GM12892 (cell line): ENCODE measurements at places on chromosomes 12 and 14.

DNA sequence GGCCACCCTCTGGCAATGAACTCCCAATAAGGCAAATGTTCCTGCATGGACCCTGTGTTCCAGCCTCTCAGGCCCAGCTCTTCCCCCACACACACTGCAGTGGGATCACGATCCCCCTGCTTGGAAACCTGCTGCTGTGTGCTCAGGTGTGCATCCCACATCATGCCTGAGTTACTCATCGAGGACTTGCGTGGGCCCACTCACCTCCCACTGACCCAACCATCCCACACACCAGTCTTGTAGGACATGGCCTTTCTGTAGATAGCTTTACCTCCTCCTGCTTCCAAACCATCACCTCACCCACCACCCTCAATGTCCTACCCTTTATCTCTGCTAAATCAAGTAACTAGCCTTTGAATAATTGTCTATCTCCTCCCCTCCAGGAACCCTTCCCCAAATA is 24.6 kb downstream of the NPC2 start:
- no peak for DNase-seq

DNA sequence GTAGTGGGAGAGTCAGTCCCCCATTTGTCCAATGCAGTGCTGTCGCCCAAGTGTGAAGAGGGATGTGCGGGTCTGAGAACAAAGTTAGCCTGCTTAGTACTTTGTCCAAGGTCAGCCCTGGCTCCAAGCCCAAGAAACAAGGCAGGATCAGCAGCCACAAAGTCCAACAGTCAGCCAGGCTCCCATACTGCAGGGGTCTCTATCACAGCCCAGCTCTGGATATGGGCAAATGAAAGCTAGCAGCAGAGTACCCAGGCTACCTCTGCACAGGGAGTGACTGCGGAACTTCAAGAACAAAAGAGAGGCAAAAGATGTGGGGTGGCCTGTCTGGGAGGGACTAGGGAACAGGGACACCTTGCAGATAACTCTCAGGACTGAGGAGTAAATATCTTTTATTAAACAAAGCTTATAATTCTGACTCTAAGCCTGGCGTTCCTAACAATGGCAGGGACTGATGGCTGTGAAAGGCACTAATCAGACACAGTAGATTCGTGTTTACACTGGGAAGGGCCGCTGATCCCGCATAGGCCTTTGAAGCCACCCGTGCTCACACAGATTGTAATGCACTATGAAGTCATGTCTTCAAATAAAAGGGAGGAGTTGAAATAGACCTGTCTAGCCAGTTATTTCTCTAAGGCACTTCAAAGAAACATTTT is 91.0 kb upstream of the EEA1 start:
- no peak for DNase-seq

DNA sequence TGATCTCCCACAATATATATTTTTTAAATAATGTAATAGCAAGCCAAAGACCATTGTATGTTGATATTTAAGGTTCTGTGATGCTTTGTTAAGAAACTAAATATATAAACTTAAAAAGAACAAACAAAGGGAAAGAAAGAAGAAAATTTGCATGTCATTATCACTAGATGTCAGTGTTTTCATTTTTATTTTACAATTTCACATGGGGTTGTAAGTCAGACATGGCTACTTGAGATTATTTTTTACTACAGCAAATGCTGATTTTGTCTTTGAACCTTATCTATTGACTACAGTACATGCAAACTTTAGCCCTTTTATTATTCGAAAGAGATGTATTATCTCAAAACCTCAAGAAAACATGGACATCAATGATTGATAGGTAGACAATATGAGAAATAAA is 36.1 kb downstream of the SLCO1C1 start:
- no peak for DNase-seq

GRCh38 chr14:25461780-25462179 is 411.8 kb upstream of the STXBP6 start:
- DNase-seq: no peak

- DNase-seq: no peak
Observed at GRCh38 chr12:39605501-39605900, 14.1 kb downstream of the ABCD2 start.

DNA sequence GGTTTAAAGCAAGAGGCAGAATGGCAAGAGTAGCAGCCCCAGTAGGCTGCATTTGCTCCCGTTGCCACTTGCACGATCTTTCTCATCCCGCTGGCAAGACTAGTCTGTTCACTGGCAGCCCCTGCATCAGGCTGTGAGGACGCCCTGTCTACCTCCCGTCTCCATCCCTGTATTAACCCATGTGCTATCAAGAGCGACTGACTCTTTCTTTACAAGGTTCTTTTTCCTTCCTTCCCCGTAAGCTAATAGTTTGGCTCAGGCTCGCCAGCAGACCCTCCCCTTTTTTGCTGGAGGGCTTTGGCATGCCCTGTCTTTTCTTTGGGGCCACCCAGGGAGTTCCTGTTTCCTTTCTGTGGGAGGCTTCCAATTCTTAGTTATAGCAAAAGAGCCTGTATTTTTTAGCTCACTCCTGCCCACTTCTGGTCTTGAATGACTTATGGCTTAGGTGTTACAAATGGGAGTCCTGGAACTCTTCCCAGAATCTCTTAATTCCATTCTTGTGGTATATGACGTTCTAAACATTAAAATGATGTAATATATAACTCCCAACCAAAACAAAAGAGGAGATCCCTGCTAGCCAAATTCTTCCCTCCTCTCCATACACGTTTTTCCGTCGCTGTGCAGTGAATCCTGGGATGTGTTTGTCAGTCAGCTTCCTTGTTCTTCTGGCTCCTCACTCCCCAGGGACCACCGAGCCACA is 149.0 kb downstream of the PRKCH start:
- no peak for DNase-seq

DNA sequence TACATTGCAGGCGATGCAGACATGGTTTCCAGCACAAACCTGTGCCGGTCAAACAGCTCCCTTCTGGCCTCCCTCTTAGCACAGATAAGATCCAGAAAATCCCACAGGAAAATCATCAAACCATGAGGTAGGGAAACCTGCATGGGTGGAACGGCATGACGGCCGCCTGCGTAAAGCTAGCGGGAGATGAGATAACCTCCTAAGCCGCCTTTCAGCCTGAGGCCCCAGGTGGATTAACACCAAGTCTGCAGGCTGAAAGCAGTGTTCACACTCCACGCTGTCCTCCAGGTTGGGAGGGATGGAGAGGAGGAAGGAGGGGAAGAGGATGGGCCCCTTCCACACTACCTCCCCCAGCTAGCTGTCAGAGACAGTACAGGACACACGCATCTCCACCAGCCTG is 63.8 kb downstream of the TSPAN11 start:
- no peak for DNase-seq

GRCh38 chr12:63325757-63326156 is 174.8 kb upstream of the AVPR1A start:
- no peak for DNase-seq

GRCh38 chr14:88710709-88711108 is 82.0 kb downstream of the EML5 start:
- no peak for DNase-seq

DNA sequence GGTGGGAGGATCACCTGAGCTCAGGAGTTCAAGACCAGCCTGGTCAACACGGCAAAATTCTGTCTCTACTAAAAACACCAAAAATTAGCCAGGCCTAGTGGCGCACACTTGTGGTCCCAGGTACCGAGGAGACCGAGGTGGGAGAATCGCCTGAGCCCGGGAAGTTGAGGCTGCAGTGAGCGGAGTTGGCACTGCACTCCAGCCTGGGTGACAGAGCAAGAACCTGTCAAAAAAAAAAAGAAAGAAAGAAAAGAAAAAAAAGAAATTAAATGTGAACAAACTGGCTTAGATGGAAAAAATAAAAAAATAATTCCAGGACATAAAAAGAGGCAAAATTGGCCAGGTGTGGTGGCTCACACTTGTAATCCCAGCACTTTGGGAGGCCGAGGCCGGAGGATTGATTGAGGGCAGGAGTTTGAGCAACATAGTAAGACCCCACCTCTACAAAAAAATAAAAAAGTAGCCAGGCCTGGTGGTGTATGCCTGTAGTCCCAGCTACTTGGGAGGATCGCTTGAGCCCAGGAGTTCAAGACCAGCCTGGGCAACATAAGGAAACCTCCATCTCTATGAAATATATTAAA is 3.5 kb downstream of the TMEM119 start:
- no peak for DNase-seq

GRCh38 chr14:26939755-26940154 is 341.9 kb upstream of the NOVA1 start:
- DNase-seq: no peak

- DNase-seq: no peak
Observed at GRCh38 chr14:20632448-20632830, 9.1 kb downstream of the OR6S1 start.

GRCh38 chr14:24013654-24014514 is 25.2 kb downstream of the DHRS4L2 start:
- no peak for DNase-seq

- DNase-seq: no peak
Observed at GRCh38 chr14:96693252-96693820, 103.8 kb upstream of the VRK1 start.

DNA sequence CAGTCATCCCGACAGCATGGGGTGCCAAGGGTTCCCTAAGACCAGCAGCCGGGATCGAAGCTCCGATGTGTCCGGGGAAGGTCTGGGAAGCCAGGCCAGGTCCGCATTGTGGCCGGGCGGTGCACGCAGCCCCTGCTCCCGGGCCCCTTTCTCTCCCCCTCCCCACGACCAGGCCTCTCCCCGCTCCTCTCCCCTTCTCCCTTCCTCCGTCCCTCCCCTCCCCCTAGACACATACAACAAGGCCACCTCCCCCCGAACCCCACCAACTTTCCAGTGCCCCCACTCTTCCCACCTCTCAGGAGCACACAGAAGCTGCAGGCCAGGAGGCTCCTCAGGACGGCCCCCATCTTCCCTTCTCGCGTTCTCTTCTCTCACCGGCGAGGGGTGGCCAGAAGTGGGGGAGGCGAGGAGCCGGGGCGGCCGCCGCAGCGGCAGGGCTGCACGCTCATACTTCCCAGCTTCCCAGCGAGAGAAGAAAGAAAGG is 413 bp downstream of the LRP6 start:
- no peak for DNase-seq

DNA sequence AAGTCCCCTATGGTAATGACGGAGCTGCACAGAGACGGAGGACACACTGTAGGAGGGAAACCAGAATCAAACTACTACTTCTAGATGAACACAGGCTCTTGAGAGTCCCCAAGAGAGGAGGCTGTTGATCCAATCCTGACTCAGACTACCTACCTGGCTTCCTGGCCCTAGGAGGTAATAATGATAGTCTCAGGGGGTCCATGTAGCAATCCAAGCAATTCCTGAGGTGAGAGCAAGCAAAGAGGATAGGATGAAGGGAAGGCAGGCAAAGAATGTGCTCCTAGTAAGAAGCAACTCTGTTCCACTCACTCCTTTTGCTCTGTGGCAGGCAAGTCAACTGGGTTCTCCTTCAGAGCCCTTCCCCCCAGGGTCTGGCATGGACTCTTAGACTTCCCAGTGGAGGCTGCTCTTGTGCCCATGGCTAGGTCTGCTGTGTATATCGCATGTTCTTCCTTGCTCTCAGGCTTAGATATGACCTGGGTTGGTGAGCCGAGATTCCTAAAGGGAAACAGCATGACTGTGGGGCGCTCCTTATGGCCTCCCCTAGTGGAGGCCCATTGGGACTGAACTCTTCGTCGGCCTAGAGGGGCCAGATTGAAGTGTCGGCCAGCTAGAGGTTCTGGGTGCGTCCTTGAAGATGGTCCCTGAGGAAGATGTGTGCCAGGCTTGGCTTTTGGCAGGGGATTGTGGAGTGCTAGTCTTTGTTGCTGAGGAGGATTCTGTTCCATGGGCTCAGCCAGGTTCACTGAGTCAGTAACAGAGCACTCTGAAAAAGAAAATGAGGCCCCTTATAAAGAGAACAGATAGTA is 2.1 kb downstream of the TINF2 start:
- DNase-seq: no peak

- no peak for DNase-seq
Observed at GRCh38 chr14:102655137-102655536, 62.7 kb downstream of the RCOR1 start.

DNA sequence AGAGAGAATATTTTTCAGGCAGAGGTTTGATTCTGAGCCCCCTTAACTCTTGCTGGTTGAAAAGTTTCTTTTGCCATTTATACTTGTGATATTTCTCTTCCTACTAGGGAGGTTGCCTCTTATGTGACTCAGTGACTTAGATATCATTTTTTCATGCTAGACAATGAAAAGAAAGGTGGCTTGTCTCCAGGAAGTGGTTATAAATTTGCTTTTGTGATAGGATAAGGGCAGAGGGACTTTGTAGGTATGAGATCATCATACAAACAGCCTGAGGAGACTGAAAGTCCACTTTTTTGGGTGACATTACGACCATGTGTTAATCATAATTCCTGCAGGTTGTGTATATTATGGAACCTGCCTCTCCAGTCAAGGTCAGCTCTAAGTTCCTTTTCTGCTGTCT is 35.8 kb downstream of the ACSM4 start:
- DNase-seq: no peak

DNA sequence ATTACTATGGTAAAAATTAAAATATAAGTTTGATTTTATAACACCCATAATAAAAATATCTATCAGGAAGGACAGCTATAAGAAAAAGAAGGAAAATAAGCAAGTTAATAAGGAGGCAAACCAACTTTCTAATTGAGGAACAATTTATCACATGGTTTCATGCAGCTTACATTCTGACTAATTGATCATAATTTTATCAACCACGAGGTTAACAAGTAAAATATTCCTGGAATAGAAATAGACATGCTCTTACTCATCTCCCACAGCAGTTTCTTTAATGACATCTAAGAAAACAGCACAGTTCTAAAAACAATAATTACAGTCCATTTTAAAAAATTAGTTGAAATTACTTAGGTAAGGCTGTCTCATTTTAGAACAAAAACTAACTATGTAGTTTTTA is 130.8 kb upstream of the KRR1 start:
- no peak for DNase-seq
